ENCODE measurements at places on chromosomes 3 and 15. TPM values are rescaled to one million over a fixed set of nuclear protein-coding genes. Genes with fewer than 3 reads are reported as not detected.

Gene GOLGA8T
- total RNA-seq = not detected

Gene CDCP1
- total RNA-seq = 88.0 TPM

Gene PFKFB4
- total RNA-seq = 45.8 TPM

Gene LRTM1
- not detected for total RNA-seq

Gene OR5K2
- not detected for total RNA-seq

Gene MST1
- total RNA-seq = 5.9 TPM

Gene NR1I2
- under 0.01 TPM for total RNA-seq

All from placental pericyte (primary cell).